AG10803 (cell line): ENCODE measurements at places on chromosomes 4 and X.
A peak's percentile ranks its signal among the peaks of the same experiment; 100 is the strongest.

GRCh38 chr4:36492041-36492440 is 210.6 kb downstream of the DTHD1 start:
- no peak for DNase-seq

GRCh38 chr4:6019316-6020263 is 1.4 kb upstream of the C4orf50 start:
- peak; percentile 46 for DNase-seq

DNA sequence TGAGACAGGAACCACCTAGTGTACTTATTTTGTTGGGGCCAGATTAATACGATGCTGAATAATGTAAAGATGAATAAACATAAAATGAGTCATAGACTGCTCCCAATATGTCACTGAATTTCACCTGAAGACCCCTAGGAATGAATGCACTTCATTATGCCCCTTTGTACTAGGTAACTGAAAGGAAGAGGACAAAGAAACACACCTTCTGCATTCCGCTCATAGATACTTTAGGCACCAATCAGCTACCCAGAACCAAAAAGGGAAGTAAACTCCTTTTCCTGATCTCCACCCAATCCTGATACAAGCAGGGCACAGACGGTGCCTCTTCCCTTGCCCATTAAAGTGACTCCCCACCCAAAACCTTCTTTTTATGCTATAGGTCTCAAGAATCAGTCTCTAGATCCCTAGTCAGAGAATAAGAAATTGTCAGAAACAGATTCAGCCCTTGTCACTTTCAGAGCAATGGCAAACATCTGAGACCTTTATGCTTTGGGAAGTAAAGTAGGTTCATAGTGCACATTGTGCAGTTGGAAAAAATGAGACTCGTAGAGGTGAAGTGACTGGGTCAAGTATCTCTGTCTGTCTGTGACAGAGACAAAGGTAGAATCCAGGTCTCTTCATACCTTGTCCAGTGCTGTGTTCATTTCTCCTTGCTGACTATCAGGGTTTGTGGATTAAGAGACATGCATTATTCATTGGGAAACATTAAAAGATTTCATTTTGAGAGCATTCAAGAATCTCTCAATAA is 2.3 kb downstream of the GPR174 start:
- no peak for DNase-seq

- DNase-seq = no peak
Measured at GRCh38 chr4:52843958-52844357, 18.2 kb upstream of the RASL11B start.

DNA sequence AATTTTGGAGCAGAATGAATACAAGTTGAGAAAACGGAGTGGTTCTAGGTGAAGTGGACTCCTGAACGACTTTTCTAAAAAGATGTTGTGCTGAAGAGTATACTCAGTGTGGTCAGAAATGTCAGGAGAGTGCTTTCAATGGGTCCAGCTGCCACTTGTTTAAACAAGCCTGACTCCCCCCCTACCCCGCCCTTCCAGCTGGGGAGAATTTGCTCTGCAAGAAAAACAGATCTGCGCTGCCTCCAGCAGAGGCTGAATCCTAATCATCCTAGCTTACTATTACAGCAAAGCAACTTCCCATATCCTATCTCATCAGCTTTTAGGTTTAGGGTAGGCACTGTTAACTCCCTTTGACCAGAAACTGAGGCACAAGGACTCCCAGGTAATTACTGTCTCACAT is 1.9 kb downstream of the MAP3K15 start:
- DNase-seq = no peak

DNA sequence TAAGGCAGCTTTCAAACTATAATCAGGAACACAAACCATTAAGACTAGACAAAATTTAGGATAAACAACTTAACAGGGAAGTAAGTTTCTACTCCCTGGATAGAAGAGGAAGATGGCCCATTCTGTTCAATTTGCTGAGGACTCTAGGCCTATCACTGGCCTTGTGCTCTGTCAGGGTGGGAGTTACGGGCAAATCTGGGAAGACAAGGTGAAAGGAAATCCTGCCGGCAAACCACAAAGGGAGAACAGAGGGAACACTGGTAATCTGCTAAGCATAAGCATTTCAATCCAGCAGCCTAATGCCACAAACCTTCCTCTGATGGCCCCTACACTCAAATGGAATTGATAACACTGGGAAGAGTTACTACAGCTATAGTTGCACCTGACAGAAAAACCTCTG is 8.3 kb downstream of the GPR82 start:
- no peak for DNase-seq

- no peak for DNase-seq
Measured at GRCh38 chr4:99845708-99846469, 29.3 kb downstream of the DAPP1 start.

GRCh38 chr4:105060628-105061027 is 86.0 kb upstream of the TET2 start:
- DNase-seq = no peak

DNA sequence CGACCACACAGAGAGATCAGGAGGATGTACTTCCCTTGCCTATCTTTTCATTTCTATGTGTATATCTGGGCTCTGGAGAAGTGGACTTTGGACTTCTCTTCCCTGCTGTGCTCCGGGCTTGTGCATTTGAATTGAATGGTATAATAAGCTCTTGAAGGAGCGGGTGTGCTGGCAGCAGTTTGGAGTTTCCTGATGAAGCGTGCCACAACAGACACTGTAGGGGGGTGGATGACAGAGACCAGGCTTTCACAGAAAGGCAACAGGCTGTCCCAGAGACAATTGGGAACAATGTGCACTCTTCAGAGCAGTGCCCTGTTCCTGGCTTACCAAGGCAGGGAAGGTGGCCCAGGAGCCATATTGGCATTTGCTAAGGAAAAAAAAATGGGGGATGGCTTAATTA is 170.1 kb downstream of the FRMPD4 start:
- no peak for DNase-seq

DNA sequence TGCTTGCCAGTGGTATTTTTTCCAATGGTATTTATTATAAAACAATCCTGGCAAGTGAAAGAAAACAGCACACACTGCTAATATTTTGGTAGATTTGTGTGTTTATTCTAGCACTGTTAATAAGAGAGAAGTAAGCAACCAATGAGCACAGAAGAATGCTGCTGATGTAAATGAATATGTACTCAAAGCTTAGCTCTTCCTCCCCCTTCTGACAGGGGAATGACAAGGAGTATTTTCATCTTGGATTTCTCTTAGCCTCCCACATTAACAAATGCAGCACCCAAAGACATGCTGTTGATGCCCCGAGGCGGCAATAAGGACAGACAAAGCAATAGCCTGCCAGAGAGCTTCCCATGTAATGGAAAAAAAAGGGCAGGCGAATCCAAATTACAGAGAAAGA is 18.6 kb downstream of the ARHGAP6 start:
- DNase-seq = no peak

- DNase-seq = no peak
Measured at GRCh38 chrX:67893931-67894330, 350.1 kb downstream of the AR start.

GRCh38 chrX:48976086-48976485 is 4.4 kb upstream of the KCND1 start:
- DNase-seq = no peak

DNA sequence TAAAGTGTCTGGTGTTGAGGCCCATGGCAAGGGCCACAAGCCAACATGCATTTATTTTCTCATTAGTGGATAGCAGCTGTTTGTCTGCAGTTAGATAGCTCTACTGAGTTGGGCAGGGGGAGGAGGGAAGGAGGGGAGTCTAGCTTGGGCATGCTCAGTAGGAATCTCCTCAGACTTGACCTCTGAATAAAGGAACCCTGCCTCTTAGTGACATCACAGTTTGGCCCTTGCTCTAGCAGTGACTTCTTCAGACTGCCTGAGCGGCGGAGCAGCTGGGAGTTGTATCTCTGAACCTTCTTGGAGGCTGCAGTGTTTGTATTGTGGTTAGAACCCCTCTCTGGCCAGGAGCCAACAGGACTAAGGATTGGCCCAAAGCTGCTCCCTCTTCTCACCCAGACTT is 57.4 kb downstream of the BCORL1 start:
- no peak for DNase-seq

DNA sequence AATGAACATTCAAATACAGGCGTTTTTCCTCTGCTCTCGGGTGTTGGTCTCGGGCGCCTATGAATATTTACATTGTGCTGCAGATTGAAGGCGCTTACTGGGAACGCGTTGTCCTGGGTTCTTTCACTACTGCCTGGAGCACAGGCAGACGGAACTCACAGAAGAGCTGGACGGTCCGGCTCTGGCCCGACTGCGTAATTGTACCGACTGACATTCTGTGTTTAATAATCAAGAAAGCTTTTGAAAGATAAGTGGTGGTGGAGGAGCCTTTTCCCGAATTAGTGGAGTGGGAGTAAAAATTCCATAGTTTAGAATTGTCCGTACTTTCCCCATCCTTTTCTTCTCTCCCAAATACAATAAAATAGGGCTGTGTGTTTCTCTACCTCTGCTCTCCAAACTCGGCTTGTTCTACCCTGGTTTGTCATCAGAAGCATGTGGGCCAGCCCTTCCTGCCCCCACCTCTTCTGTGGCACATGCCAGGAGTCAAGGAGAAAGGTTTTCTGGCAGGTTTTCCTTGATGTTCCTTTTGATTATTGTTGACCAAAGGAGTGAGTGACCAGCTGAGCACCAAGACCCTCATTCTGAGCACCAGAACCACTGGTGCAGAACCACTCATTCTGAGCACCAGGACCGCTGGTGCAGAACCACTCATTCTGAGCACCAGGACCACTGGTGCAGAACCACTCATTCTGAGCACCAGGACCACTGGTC is 2.3 kb downstream of the FHDC1 start:
- no peak for DNase-seq

DNA sequence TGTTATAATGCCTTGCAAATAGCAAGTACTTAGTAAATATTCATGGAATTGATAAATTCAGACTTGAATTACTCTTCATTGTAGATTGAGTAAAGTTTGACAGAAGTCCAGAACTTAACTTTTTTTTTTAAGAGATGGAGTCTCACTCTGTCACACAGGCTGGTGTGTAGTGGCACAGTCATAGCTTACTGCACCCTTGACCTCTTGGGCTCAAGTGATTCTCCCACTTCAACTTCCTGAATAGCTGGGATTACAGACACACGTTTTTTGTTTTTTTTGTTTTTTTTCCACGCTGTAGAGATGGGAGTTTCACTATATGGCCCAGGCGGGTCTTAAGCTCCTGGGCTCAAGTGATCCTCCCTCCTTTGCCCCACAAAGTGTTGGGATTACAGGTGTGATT is 32.1 kb downstream of the UBE2K start:
- peak; percentile 11 for DNase-seq

GRCh38 chr4:188178806-188179205 is 39.6 kb downstream of the TRIML1 start:
- no peak for DNase-seq

DNA sequence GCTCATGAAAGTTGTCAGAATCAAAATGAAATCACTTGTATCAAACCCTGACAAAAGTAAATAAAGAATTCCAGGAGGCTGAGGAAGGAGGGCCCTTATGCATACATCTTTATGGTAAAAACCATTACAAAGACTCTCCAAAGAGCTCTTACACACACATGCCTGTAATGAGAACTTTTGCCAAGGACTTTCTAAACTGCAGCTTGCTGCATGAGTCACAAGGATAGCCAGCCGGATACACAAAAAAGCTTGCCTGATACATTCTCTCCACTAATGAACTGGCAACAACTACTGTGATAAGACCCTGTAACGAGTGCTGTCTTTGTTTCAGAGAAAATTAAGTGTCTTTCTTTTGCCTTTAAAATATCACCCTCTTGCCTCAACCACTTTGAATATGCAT is 618.1 kb downstream of the PPP4R3C start:
- peak; percentile 0 for DNase-seq

DNA sequence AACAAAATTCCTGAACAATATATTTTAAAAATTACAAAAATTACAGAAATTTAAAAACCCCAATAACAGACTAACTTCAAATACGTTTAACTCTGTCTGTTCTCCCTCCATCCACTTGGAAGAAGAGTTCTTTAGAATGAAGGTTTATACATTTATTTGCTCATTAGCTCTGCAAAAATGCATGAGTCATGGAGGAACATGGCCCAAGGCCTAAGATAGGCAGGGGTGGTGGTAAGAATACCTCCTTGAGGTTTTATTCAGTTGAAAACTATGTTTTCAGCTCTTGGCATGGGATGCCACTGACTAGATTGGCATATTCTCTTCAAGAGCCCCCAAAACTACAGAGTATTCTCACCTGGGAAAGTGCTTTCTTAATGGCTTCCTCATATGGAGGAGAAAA is 8.8 kb upstream of the LRRC66 start:
- DNase-seq = peak; percentile 68

GRCh38 chr4:84511703-84512102 is 12.6 kb upstream of the NKX6-1 start:
- DNase-seq = no peak

GRCh38 chr4:110492522-110492921 is 16.6 kb downstream of the ENPEP start:
- DNase-seq = no peak

- DNase-seq = no peak
Measured at GRCh38 chrX:45368705-45369104, 168.0 kb upstream of the DIPK2B start.

- peak; percentile 48 for DNase-seq
Measured at GRCh38 chr4:54898056-54898562, 227.3 kb downstream of the KDR start.

DNA sequence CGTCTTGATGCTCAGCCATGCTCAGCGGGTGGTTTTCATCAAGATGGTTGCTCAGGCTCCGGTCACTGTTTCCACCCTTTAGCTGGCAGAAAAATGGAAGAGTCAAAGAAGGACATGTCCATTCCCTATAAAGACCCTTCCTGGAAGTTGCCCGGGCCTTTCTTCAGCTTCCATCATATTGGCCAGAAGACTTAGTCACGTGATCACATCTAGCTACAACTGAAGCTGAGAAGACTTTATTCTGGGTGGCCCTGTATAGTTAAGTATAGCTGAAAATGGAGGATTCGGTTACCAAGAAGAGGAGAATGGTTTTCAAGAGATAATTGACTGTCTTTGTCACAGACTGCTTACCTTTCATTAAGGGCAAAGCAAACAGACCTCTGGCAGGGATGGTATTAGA is 296.7 kb upstream of the CASK start:
- no peak for DNase-seq

- no peak for DNase-seq
Measured at GRCh38 chrX:49129427-49129826, 5.9 kb upstream of the GPKOW start.

DNA sequence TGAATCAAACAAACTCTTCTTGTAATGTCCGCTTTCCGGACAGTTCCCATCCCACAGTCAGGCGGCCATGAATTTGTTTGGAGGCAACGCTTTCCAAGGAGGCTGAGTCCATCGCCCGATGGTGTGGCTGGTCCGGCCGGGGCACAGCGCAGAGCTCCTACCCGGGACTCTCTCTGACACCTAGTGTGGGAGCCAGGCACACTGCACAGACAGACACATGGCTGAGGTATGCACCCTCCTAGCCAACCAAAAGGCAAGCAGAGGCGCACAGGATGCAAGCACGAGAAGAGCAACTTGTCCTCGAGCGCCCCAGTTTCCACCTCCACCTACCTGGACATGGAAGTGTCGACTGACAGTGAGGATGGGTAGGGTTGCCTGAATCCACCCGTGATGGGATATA is 87.5 kb downstream of the LEF1 start:
- DNase-seq = no peak

- no peak for DNase-seq
Measured at GRCh38 chr4:13940921-13941320, 313.4 kb upstream of the BOD1L1 start.

- no peak for DNase-seq
Measured at GRCh38 chr4:110643096-110643495, 20.2 kb upstream of the PITX2 start.

- no peak for DNase-seq
Measured at GRCh38 chr4:91373546-91373945, 930.2 kb upstream of the GRID2 start.

GRCh38 chrX:23756165-23756564 is 13.1 kb upstream of the ACOT9 start:
- DNase-seq = peak; percentile 44
